ENCODE measurements at places on chromosomes 6 and 20.

GRCh38 chr6:7419065-7419464 lies 29.5 kb downstream of the RIOK1 start:
- DNase-seq: no peak

GRCh38 chr6:1103021-1103420 lies 208.9 kb upstream of the FOXQ1 start:
- no peak for DNase-seq

DNA sequence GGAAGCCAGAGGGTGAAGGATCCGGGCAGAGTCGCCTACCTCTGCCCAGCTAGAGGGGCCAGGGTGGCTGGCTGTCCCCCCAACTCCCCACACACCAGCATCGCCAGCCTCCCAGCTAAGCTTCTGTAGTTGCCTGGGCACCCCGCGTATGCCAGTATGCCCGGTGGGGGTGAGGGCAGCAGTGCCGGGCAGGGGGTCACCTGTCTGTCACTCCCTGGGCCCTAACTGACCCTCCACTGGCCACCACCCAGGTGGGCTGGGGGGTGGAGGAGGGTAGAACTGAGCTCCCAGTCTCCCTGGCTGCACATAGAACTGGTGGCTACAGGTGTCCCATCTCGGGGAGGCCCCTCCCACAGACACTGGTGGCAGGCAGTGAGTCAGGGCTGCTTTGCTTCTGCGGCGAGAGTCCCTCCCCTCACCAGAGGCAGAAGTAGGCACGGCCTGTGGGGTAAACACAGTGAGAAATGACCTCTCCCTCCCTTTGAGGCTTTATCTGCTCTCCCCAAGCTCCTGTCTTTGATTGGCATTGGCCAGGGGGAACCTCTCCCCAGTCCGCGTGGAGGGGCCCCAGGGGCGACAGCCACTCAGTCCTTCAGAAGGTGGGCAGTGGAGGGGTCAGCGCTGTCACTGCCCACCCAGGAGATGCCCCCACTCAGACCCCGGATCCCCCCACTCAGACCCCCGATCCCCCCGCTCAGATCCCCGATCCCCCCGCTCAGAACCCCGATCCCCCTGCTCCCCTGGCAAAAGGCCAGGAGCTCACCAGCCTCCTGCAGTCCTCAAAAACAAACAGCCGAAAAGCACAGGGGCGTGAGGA lies 2.5 kb downstream of the NTSR1 start:
- no peak for DNase-seq

DNA sequence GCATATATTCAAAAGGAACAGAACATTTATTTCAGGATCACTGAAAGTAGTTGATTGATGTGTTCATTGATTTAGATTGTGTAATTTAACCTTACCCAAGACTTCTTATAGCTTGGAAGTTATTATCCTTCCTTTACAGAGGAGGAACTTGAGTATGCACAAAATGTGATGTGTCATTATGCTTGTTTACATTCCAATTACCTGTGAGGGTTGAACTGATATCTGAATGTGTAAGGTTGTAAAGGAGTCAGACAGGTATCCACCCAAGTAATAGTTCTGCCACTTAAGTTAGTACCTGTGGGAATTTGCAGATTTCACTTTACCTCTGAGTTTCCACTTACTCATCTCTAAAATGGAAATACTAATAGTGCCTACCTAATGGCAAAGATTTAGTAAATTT lies 668.2 kb downstream of the DOK5 start:
- no peak for DNase-seq

- no peak for DNase-seq
Observed at GRCh38 chr6:87349896-87350295, 5.3 kb downstream of the C6orf163 start.

DNA sequence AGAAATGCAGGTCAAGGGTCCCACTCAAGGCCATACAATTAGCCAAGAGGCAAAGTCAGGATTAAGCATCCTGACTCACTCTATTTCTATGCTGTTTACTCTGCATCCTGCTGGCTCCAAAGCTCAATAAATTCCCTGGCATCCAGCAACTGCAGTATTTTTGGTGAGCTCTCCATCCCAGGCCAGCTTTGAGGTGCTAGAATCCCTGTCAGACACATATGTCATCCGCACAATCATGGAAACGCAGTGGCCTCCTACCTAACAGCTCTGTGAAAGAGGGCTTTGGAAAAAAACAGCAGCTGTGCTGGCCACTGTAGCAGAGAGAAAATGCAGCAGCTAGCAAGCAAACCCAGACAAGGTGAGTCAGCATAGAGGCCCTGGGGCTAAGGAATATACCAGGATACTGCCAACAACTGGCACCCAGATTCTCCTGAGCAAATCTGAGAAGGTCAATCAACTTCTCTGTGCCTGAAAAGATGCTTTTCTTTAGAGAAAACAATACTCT lies 58.4 kb downstream of the ANKEF1 start:
- DNase-seq: no peak

DNA sequence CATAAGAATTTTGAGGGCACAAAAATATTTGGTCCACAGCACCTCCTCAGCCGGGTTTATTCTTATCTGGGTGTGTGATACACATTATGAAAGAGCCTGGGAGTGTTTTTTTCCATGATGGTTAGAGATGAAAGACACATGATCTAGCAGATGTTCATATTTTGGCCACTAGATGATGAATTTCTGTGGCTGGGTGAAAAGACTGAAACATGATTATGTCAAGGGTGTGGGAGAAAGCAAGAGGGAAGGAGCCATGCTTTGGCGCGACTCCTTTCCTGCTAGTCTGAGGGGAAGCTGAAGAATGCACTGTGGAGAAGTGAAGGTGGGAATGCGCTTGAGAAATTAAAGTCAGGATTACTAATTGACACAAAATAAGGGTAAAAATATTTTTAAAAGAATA lies 102.3 kb downstream of the SH3BGRL2 start:
- DNase-seq: no peak

DNA sequence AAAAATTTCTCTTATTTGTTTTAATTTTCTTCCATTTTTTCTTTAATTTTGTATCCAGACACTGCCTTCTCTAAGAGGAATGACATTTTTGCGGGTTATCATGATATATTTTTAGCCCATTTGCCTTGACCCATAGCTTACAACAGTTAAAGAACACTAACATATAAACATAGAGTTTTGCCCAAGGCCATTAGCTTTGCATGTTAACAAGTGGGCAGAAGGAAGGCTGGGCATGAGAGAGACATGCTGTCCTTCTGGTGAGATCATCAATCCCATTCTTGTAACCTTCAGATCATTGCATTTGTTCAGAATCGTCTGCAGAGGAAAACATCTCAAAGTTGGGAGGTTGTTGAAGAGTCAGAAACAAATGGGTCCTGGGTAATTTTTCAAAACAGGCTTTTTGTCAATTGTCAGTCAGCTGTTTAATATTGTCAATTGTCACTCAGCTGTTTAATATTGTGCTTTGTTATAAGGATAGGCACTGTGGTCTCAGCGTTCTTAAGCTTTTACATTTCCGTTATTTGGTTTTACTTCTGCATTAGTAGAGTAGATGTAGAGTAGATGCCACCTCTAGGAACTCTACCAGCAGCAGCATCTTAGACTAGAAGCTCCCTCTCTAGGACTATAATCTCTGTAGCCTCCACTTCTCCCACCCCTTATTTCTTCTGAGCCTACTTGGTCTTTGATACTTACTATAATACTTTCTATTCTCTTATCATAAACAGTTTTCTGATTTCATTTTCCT lies 243.1 kb downstream of the ESR1 start:
- DNase-seq: no peak

DNA sequence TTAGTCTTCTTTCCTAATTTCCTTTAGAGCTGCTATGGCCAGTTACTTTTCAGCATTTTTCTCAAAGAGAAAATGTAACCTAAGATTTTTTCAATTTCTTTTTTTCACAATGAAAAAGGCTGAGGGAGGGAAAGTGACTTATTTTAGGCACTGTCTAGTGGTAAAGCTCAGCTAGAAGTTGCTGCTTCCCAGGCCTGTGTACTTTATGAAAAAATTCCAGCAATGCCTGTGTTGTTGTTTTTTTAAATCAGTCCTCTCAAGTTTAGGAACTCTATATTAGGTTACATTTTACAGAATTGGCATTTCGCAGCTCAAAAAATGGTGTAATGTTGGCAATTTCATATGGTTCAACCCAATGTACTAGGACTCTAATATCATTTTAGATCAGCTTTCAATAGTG lies 269.6 kb downstream of the ARID1B start:
- DNase-seq: no peak

GRCh38 chr6:124887872-124888580 lies 74.2 kb upstream of the RNF217 start:
- DNase-seq: no peak

DNA sequence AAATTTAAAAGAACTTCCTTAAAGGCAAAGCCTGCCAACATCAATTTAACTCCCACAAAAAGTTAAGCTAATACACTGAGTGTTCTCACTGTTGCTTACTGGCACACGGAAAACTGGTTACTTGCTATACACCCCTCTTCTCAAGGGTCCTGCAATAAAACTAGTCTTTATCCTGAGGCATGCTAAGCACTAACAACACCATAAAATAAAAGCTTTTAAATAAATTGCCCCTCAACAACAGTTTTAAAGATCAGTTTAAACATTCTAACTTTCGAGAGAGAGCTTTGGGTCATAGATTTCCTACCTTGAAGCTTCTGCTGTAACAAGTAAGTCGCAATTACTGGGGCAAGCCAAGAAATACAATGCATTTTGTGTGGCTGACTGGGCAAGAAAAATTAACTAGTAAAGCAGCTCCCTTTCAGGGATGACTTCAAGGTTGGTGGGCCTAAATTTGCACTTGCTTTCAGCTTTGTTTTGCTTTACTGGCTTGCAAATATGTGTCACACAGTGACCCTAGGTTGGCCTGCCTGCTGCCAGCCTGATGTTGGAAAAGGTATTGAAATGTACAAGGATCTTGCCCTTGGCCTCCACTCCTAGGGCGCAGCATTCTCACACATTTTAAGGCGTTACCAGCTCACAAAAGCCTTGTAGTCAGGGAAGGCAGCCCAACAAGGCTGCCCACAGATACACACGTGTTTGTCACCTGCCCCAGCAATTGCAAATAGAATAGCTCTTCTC lies 4.0 kb upstream of the HEY2 start:
- no peak for DNase-seq

DNA sequence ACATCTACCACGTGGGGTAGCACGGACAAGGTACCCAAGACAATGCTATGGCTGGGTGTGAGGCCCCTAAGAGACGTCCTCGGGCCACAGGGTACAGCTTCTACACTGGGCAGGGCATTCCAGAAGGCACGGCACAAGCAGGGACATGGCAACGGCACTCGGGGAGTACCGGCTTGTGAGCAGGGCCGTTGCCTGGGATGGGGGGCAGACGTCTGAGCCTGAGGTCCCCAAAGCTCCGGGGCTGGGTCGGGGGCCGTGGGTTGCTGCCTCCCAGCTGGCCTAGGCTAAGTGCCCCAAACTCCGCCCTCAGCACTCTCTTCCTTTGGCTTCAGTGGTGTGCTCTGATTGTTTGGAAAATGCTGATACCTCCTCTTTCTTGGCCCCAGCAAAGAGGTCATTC lies 110.6 kb downstream of the SULF2 start:
- no peak for DNase-seq

DNA sequence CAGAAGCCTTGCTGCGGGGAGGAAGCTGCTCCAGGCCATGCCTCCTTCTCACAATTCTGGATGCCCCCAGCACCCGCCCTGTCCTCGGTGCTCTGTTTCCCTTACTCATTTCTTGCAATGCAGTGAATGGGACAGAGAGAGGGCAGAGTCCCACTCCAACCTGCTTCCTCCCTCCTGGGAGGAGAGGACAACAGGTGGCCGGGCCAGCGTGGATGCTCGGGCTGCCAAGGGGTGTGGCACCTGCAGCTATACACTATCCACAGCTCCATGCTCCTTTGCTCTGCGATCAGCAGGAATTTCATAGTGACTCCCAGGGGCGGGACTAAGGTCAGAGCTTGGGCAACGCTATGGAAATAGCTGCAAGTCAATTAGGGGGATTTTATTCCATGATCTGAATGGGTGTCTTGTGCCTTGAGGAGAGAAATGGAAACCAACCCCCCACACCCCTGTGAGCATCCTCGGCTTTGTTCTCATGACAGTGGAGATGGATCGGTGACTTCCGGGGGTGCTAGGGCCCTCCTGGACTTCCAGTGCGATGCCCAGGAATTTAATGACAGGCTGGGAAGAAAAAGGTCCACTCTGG lies 192.5 kb downstream of the MYLK4 start:
- DNase-seq: no peak

DNA sequence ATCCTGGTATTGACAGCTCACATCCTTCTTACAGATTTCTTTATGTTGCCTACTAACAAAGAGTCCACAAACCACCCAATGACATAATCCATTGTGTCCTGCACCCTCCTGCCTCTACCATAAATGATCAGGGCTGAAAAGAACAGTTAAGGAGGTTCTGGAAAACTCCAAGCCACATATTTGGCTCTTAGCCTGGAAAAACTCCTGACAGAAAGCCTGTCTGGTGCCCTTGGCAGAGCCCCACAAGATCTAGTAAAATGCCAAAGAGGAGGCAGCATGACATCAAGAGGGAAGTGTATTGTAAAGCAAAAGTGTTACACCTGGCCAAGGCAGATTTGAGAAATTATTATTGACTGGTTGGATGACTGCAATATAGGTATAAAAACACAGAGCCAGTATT lies 126.4 kb upstream of the VGLL2 start:
- DNase-seq: no peak

DNA sequence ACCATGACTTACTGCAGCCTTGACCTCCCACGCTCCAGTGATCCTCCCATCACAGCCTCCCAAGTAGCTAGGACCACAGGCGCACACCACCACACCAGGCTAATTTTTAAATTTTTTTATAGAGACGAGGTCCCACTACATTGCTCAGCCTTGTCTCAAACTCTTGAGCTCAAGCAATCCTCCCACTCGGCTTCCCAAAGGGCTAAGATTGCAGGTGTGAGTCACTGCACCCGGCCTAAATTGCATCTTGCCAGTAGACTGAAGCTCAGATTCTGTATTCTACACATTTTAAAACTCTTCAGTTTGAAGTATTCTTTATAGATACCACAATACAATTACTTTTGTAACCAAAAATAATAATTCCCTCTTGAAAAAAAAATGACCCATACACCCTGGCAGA lies 11.4 kb downstream of the NUDT3 start:
- no peak for DNase-seq

GRCh38 chr6:12567682-12568081 lies 148.9 kb upstream of the PHACTR1 start:
- DNase-seq: no peak

GRCh38 chr6:46061497-46061896 lies 45.8 kb upstream of the CLIC5 start:
- DNase-seq: no peak

- peak; percentile 96 for DNase-seq
Observed at GRCh38 chr20:17836303-17836861, 132.2 kb downstream of the SNX5 start.

DNA sequence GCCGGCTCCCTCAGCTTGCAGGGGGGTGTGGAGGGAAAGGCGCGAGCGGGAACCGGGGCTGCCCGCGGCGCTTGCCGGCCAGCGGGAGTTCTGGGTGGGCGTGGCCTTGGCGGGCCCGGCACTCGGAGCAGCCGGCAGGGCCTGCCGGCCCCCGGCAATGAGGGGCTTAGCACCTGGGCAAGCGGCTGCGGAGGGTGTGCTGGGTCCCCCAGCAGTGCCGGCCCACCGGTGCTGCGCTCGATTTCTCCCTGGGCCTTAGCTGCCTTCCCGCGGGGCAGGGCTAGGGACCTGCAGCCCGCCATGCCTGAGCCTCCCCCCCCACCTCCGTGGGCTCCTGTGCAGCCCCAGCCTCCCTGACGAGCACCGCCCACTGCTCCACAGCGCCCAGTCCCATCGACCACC lies 514.5 kb upstream of the GJE1 start:
- peak; percentile 53 for DNase-seq

GRCh38 chr6:45927421-45928320 lies 88.0 kb downstream of the CLIC5 start:
- no peak for DNase-seq

Data from posterior vena cava (tissue), 2 donors.